ENCODE measurements at places on chromosomes 1 and 21.

GRCh38 chr1:239536165-239536849, 149.9 kb downstream of the CHRM3 start:
- no peak for DNase-seq

GRCh38 chr1:168485048-168485447, 58.7 kb downstream of the XCL2 start:
- DNase-seq, result no peak

- DNase-seq, result no peak
These were observed 171.7 kb downstream of the NEK7 start for GRCh38 chr1:198328458-198329032.

- peak; percentile 15 for DNase-seq
These were observed 155.7 kb downstream of the TNFSF18 start for GRCh38 chr1:172895050-172895460.

DNA sequence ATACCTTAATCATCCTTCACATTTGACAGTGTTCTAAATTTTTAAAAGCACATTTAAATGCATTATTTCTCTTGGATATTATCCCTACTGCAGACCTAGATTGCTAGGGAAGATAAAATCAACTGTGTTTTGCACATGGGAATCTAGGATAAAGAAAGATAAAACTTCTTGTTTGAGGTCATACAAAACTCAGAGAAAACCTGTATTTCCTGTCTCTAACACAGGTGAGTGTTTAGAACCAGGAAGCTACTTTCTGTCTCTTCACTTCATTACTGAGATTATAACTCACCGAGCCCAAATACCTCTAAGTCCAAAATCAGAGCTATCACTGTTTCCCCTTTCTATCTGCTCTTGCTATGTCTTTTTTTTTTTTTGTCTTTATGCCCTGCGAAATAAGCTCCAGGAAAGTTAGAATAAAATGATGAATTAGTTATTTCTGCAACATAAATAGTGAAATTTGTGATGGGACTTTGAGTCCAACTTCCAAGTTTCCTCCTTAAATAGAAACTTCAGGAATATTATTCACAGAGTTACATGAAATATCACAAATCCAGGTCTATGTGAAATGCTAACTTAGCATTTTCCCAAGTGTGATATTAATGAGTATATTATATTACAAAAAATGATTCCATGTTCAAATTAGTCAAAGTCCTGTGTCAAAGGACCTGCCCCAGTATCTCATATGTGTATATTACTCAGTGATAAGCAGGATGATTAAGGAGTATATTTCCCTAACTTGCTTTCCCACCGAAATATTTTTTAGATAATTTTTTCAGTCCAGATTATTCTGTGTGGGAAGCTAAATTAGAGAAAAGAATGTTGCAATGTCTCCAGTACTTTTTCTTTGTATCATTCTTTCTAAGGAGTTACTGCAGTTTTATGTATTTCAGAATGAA, 226.4 kb downstream of the PLA2G4A start:
- no peak for DNase-seq

DNA sequence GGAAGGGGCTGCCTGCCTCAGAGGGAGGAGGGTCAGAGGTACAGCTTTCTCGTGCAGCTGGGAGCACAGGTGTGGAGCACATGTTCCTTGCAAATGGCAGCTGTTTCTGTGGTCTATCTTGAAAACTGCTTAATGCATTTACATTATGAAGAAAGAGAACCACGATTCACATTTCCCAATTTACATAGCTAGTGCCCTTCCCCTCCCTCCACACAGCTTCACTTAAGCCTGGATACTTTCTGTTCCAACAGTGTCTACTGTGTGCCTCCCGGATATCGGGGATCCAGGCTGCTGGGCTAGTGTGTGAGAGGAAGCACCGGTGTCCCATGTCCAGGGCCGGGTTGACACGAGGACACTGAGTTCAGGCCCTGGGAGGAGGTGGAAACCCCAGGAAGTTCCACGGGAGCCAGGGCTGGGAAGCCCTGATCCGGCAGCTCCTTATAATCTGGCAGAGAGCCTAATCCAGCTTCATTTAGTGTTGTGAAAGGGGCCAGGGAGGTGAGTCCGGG, 31.6 kb downstream of the TMCC2 start:
- no peak for DNase-seq

Measured in GM10248 (cell line).